ENCODE measurements at places on chromosomes 4 and X. TPM values are rescaled to one million over a fixed set of nuclear protein-coding genes. Genes with fewer than 3 reads are reported as not detected.

The SPATA18 gene
- 11.0 TPM for total RNA-seq

The ELF4 gene
- 27.9 TPM for total RNA-seq

The CT55 gene
- total RNA-seq: not detected

The PABPC4L gene
- 1.1 TPM for total RNA-seq

The UGT2B15 gene
- not detected for total RNA-seq

The CTAG1B gene
- not detected for total RNA-seq

The RIPPLY1 gene
- total RNA-seq: not detected

The RLIM gene
- total RNA-seq: 45.3 TPM

The PPBP gene
- total RNA-seq: not detected

The RAB40AL gene
- total RNA-seq: not detected

The JCHAIN gene
- total RNA-seq: not detected

The HAND2 gene
- total RNA-seq: not detected

The VCX3B gene
- total RNA-seq: not detected

The MFAP3L gene
- total RNA-seq: 14.2 TPM

The RAB41 gene
- total RNA-seq: not detected

The UBE2K gene
- total RNA-seq: 28.3 TPM

The HERC6 gene
- 16.4 TPM for total RNA-seq

The BEX2 gene
- 74.2 TPM for total RNA-seq

The IL13RA2 gene
- total RNA-seq: 1.3 TPM

The NRK gene
- 8.1 TPM for total RNA-seq

The PCDH10 gene
- total RNA-seq: 2.0 TPM

The KIAA1210 gene
- not detected for total RNA-seq

The TMPRSS11A gene
- total RNA-seq: not detected

The NXF2 gene
- total RNA-seq: not detected

The MTM1 gene
- 6.6 TPM for total RNA-seq

The AFF1 gene
- 18.1 TPM for total RNA-seq

The IL15 gene
- total RNA-seq: 9.0 TPM

The PAGE2 gene
- not detected for total RNA-seq

The HEPH gene
- total RNA-seq: 8.1 TPM

The SASH3 gene
- not detected for total RNA-seq

The SOWAHD gene
- not detected for total RNA-seq

The TKTL2 gene
- total RNA-seq: not detected

Data from kidney epithelial cell (primary cell).